Stimulated activated CD8-positive, alpha-beta memory T cell treated with anti-CD3 and anti-CD28 coated beads, Interleukin-15, amount 100 ng/mL, for 48 hours (primary cell): ENCODE measurements at places on chromosomes 7 and 10.

- no peak for DNase-seq
Measured at GRCh38 chr7:153380636-153381035, 621.1 kb downstream of the ACTR3B start.

- no peak for DNase-seq
Measured at GRCh38 chr10:80272793-80273522, 16.5 kb downstream of the MAT1A start.

DNA sequence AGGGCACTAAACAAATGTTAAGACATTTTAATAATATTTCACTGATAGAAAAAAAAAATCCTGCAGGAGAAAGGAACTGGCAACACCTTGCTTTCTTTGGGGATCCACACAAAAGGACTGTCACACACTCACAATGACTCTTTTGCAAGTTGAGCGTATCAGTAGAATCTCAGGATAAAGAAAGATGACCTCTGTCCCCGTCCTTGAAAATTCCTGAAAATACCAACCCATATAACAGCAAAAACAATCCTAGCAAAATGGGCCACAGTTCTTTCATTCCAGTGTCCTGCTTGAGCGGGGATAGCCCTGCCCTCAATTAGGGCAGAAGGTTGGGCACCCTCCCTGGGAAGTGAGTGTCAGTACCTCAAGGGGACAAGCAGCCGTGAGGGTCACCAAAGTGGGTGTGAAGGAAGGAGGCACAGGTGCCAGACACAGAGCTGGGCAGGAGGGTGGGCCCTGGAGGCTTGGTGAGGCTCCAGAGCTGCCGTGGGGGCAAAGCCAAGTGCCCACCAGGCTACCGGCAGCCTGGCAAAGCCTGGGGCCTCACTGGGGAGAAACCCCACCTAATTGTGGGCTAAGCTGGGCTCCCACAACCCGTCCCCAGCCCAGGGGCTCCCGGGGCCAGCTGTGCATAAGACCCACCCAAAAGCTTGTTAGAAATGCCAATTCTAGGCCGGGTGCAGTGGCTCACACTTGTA, 2.8 kb downstream of the WDR86 start:
- DNase-seq, result no peak

DNA sequence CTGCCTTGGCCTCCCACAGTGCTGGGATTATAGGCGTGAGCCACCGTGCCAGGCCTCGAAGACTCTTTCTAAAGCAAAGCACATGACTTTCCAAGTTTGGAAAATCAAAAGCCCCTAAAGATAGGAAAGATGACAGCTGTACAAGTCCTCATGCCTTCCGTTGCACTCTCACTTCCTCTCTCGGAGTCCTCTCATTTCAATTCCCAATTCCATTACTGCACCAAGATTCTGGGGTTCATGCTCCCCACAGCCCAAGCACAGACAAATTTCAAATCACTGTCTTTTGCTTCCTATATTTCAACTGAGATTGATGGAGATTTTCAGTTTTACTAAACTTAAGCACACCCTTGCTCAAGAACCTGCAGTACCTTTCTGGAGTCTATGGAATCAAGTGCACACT, 10.9 kb upstream of the PLAU start:
- no peak for DNase-seq

GRCh38 chr7:27944643-27945042, 204.7 kb downstream of the TAX1BP1 start:
- DNase-seq, result no peak

DNA sequence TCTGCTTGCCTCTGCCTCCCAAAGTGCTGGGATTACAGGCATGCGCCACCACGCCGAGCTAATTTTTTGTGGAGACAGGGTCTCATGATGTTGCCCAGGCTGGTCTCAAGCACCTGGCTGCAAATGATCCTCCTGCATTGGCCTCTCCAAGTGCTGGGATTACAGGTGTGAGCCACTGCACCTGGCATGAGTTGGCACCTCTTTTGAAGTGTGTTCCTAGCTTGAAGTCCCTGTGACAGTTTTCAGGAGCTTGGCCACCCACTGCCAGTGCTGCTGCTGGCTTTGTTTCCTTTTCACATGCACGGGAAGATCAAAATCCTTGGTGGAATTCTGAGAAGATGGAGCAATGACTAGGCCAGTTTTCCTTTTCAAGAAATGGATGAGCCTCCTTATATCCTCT, 126.3 kb downstream of the NRP1 start:
- no peak for DNase-seq

DNA sequence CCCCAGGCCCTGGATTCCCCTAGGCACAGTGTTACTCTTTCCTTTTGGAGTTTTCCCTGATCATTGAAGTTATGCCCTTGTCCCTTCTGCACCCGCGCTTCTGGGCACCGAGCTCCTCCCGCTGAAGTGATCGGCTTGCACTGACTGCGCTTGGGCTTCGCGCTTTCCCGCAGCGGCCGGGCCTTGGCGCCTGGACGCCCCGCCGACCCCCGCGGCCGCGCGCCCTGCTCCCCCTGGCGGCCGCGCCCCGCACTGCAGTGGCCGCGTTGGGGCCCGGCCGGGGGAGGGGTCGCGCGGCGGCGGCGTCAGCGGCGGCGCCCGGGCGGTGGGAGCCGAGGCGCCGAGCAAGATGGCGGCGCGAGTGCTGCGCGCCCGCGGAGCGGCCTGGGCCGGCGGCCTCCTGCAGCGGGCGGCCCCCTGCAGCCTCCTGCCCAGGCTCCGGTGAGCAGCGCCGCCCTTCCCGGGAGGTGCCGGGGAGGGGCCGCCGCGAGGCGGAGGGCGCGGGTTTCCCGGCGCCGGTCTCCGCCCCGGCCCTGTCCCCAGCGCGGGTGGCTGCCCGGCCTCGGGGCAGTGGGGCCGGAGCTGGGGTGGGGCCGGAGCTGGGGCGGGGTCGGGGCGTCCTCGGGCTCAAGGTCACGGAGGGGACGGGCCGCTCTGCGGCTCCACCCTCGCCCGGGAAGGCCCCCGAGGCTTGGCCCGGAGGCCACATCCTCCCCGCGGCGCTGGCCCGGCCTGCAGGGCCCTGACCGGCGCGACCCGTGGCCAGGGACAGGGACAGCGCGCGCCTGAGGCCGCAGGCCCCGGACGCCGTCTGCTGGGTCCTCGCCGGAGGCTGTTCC, at the start of gene NIPSNAP2:
Gene NIPSNAP2, plus strand, starts transcription at position 325 of the 839 bp plus-strand sequence. Its CDS starts 25 bp downstream, at position 350.
- peak; percentile 38 for DNase-seq

- DNase-seq, result no peak
Measured at GRCh38 chr10:82206831-82207230, 331.8 kb downstream of the NRG3 start.

DNA sequence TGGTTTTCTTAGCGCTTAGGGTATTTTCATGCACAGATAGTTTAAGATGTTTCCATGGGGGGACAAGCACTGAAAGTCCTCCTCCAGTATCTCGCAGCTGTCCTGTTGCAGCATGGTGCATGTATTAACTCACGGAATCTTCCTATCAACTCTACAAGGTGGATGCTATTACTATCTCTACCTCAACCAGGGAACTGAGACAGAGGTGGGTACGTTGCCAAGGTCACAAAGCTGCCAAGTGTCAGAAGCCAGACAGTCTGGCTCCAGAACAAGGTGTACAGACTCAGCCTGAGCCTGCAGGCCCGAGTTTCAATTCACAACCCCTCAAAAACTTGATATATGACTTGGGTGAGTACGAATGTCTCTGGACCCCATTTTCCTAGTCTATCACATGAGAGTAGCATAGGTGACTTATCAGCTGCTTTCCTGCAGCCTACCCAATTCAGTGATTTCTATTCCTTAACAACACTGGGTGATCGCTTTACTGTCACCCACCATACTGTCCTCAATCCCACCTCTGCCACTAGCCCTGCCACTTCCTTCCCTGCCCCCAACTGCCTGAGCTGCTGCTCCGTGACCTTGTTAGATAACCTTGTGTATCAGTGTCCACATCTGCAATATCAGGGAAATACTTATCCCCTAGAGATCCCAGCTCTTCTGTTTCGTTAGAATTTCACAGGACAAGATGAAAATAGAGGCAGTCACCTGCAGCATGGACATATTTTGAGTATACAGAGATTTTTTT, 92.1 kb downstream of the ABCC2 start:
- DNase-seq, result no peak

DNA sequence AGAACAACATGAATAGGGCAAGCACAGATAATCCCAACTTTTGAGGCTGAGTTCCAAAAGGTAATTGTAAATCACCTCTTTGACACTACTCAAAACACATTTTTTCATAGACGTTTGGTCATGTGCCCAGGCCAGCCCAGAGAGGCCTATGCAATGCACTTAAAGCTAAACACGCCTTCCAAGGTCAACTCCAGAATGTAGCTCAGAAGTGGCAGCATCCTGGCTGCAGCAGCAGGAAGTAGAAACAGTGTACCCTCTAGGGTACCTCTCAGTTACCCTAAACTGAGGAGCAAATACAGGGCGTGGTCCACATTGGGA, 58.7 kb downstream of the OSBPL3 start:
- DNase-seq, result no peak
